Activated T-helper 1 cell treated with anti-CD3 and anti-CD28 coated beads, Interleukin-12 subunit alpha, Interleukin-12 subunit beta, Interleukin-2, Interleukin-4 antibody, amounts not matched to agents 30 ng/mL and 10 ng/mL and 1 ng/mL, durations not matched to agents 14 hours and 24 hours and 36 hours (primary cell): ENCODE measurements at places on chromosomes 1 and 21. TPM values are rescaled to one million over a fixed set of nuclear protein-coding genes. Genes with fewer than 3 reads are reported as not detected.

DNA sequence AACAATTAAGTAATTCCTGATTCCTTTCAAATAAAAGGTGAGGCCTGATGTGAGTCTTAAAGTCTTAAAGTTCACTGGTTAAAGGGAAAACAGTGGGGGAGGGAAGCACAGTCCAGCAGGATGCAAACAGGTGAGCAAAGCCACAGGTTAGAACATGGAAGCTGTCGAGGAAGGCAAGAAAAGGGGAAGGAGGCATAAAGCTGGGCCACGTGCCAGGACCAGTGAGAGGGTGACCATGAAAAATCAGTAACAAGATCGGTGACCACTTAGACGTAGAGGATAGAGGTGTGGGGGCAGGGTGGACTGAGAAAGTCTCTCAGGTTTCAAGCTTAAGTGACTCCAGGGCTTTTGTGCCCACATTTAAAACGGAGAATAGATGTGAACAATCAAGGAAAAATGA lies 231.3 kb downstream of the SETD4 start:
- H3K4me1 ChIP-seq, result no peaks in the 10 kb centered on the region
- no peak overlapping the region for H3K27ac ChIP-seq
- H3K4me3 ChIP-seq, result no peak overlapping the region
- H3K36me3 ChIP-seq, result no peaks in the 10 kb centered on the region

GRCh38 chr1:156927215-156928042 lies 7.0 kb downstream of the LRRC71 start:
- no peaks in the 10 kb centered on the region for H3K36me3 ChIP-seq
- H3K27me3 ChIP-seq, result peaks cover 75% of the 10 kb centered on the region
- no peak overlapping the region for H3K27ac ChIP-seq

- no peaks in the 10 kb centered on the region for H3K36me3 ChIP-seq
- no peak for DNase-seq
Measured at GRCh38 chr1:65316233-65316632, 6.9 kb downstream of the DNAJC6 start.

DNA sequence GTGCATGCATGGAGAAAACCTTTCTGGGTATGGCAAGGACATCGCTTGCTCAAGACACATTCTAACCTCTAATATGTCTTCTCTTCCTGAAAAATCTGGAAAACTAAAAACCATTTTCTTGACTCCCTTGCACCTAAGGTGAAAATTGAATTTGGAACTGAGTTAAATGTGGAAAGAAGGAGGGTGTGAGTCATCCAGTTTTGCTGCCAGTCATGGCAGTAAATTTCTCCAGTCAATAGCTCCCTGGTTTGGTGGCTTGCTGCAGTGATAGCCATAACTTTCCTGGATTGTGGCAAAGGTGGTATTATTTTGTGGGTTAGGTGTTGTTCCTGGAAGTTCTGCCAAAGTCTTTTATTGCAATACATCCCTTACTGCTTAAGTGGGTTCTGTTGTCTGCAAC lies 2.5 kb downstream of the ZCCHC17 start:
- H3K27me3 ChIP-seq, result no peaks in the 10 kb centered on the region
- no peak for DNase-seq
- peak overlapping the region; percentile 3 for H3K4me3 ChIP-seq

DNA sequence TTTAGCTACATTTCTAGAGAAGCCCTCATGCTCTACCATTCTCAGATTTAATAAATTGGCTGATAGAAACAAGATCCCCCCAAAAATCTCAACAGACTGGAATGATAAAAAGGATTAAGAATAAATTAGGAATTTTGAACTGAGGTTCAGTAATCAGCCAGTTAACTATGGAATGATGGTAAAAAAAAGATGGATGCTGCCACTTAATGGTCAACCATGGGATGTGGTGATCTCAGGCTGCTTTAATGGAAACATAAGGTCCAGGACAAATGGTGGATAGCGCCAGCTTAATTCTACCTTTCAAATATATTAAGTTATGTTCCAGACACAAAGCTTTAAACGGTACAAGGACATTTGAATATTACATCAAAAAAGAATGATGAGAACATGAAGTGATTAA lies 49.9 kb downstream of the CCN1 start:
- H3K36me3 ChIP-seq, result peaks cover 18% of the 10 kb centered on the region
- no peak overlapping the region for H3K27ac ChIP-seq
- H3K4me1 ChIP-seq, result no peaks in the 10 kb centered on the region

DNA sequence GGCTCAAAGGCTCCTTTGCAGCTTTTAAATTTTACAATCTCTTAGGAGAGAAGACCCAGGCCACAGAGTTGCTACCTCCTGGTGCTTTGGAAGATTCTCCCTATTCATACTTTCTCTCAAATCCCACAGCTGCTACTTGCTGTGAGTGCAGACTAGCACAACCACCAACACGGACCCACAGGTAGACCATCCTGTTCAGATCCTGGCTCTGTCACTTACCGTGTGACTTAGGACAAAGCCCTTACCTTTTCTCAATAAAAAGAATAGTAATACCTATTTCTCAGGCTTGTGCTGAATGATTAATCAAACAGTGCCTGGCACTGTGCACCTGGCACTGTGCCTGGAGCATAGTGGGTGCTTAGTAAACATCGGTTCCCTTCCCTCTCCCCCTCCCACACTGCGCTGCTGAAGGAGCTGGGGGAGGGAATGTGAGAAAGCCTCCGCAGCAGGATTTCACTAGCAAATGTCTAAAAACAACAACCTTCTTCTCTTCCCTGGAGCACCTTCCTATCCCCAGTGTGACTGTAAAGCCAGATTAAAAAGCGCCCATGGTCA lies 81.7 kb downstream of the PGM1 start:
- H3K27ac ChIP-seq, result no peak overlapping the region
- peaks cover 1% of the 10 kb centered on the region for H3K27me3 ChIP-seq
- H3K36me3 ChIP-seq, result no peaks in the 10 kb centered on the region
- no peak overlapping the region for H3K4me3 ChIP-seq
- DNase-seq, result no peak

The GATAD2B gene
- total RNA-seq, result 69.1 and 70.4 TPM in 2 replicates

GRCh38 chr1:14741532-14741931 lies 143.0 kb downstream of the KAZN start:
- peaks cover 7% of the 10 kb centered on the region for H3K27me3 ChIP-seq
- no peak overlapping the region for H3K4me3 ChIP-seq
- no peak overlapping the region for H3K27ac ChIP-seq
- H3K4me1 ChIP-seq, result no peaks in the 10 kb centered on the region
- DNase-seq, result no peak

DNA sequence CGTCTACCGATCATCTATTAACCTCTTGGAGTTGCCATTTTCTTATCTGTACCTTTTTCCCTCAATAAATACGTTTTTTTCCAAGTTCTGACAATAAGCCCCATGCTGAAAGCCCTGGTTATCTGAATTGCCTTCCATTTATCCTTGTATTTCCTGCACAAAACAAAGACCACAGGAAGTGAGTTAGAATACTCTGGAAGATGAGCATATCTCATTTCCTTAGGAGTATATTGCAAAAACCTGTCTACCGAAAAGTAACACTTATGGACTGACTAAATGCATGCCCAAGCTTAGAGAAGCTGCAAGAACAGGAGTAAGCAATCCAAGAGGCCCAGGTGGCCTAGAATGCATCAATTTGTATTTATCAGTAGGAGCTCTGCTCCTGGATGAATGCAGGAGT lies 39.9 kb downstream of the DIRAS3 start:
- no peaks in the 10 kb centered on the region for H3K36me3 ChIP-seq
- H3K27me3 ChIP-seq, result no peaks in the 10 kb centered on the region
- no peaks in the 10 kb centered on the region for H3K4me1 ChIP-seq
- H3K4me3 ChIP-seq, result no peak overlapping the region
- DNase-seq, result no peak
- no peak overlapping the region for H3K27ac ChIP-seq

GRCh38 chr1:8745749-8746390 lies 71.6 kb downstream of the RERE start:
- peaks cover 5% of the 10 kb centered on the region for H3K4me1 ChIP-seq
- H3K27me3 ChIP-seq, result no peaks in the 10 kb centered on the region
- H3K36me3 ChIP-seq, result peaks cover 5% of the 10 kb centered on the region

- DNase-seq, result no peak
- H3K27ac ChIP-seq, result no peak overlapping the region
- H3K4me1 ChIP-seq, result peaks cover 11% of the 10 kb centered on the region
- peaks cover 3% of the 10 kb centered on the region for H3K36me3 ChIP-seq
- H3K4me3 ChIP-seq, result no peak overlapping the region
- H3K27me3 ChIP-seq, result no peaks in the 10 kb centered on the region
Measured at GRCh38 chr1:246427611-246428010, 79.5 kb downstream of the SMYD3 start.

DNA sequence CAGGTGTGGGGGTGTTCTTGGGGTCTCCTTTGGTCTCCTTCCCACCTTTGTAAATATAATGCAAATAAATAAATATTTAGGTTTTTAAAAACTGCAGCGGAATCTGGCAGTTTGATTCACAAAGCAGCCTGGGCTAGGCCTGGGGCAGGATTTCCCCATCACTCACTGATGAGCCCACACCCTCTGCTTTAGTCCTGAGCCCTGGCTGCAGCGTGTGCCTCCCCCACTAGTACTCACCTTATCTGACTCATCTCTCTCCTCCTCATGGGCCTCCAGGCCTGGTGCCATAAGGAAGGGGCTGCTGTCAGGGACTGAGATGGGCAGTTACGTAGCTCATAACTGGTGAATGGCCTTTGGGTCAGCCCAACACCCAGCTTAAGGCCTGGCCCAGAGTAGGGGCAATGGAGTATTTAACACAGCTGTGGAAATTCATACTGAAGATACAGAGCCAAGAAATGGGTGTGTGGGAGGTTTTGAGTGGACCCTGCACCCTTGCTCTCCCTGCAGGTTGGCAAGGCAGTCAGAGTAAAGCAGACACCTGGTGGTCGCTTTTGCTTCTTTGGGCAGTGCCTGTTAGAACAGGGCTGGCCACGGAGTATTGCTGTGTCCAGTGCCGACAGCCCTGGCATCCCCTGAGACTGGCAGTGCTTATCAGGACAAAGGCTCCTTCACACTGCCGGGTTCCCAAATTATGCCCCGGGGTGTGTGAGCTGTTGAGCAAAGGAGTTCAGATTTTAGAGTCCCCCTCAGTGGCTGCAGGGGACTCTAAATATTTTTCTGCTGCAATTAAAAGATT lies 39.7 kb downstream of the AZIN2 start:
- H3K36me3 ChIP-seq, result peaks cover 4% of the 10 kb centered on the region
- H3K4me1 ChIP-seq, result peaks cover 10% of the 10 kb centered on the region
- no peak for DNase-seq
- H3K27me3 ChIP-seq, result no peaks in the 10 kb centered on the region
- no peak overlapping the region for H3K4me3 ChIP-seq
- no peak overlapping the region for H3K27ac ChIP-seq
